ENCODE measurements at places on chromosomes 16 and 17.

- no peak for DNase-seq
Measured at GRCh38 chr17:4750606-4751005, 10.9 kb upstream of the CXCL16 start.

- DNase-seq: no peak
Measured at GRCh38 chr17:6943406-6943805, 52.4 kb upstream of the ALOX12 start.

- no peak for DNase-seq
Measured at GRCh38 chr17:924711-925475, 54.7 kb downstream of the NXN start.

DNA sequence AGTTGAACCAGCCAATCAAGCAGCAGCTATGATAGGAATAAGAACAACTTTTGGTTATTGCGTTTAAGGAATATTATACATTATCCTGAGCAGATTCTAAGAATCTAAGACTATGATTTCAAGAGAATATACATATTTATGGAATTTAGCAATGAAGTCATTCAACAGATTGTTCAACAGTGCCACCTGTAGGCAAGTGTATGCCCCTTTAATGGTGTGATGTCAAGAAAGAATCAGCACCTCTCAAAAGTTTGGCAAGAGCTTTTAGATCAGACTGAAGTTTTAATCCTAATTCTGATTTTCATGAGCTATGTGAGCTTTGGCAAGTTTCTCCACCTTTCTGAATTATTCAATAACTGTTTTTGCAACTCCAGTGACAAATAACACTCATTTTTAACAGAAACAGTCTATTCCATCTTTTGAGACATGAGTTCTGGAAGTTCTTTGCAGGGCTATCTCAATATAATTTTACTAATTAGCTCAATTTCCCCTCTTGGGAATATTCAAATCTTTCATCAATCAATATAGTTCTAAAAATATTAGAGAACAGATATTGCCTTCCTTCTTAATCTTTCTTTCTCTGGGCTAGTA is 474.3 kb upstream of the TOM1L1 start:
- DNase-seq: no peak

DNA sequence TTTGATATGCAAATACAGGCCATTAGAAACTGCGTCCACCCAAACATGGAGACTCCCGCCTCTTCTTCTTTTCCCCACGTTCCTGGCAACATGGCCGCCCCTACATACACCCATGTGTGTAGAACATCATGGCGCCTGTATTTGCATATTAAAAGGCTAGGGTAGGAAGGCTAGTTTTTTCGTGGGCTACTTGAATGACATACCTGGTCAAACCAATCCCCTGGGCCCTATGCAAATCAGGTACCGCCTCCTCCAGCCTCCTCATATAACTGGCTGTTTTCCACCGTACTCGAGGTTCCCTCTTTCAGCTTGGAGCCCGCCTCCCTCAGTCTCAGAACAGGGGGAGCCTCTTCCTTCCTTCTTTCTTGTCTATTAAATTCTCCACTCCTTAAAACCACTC is 840 bp upstream of the CD300LB start:
- no peak for DNase-seq

DNA sequence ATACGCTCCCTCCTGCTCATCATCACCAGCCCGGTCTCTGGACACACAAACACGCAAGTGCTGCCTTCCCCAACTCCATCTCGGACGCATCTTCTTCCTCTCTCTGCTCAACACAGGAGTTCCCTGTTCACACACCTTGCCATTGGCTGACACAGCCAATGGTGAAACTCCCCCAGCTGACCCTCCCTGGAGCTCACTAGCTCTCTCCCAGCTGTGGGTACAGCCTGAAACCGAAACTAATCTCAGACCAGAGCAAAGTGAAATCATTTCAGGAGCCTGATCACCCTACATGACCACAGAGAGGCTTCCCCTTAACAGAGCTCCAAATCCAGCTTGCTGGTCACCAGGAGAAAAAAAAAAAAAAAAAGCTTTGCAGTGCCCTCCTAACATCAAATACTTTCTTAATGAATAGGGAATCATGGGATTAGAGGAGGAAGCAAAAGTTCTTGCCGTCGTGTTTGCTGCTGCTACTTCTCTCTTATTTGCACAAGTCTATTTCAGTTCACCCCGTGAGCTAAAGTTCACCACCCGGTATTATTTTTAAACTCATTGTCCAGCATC is 8.3 kb downstream of the CUEDC1 start:
- DNase-seq: peak; percentile 27

- no peak for DNase-seq
Measured at GRCh38 chr16:54504372-54504771, 217.8 kb upstream of the IRX3 start.

DNA sequence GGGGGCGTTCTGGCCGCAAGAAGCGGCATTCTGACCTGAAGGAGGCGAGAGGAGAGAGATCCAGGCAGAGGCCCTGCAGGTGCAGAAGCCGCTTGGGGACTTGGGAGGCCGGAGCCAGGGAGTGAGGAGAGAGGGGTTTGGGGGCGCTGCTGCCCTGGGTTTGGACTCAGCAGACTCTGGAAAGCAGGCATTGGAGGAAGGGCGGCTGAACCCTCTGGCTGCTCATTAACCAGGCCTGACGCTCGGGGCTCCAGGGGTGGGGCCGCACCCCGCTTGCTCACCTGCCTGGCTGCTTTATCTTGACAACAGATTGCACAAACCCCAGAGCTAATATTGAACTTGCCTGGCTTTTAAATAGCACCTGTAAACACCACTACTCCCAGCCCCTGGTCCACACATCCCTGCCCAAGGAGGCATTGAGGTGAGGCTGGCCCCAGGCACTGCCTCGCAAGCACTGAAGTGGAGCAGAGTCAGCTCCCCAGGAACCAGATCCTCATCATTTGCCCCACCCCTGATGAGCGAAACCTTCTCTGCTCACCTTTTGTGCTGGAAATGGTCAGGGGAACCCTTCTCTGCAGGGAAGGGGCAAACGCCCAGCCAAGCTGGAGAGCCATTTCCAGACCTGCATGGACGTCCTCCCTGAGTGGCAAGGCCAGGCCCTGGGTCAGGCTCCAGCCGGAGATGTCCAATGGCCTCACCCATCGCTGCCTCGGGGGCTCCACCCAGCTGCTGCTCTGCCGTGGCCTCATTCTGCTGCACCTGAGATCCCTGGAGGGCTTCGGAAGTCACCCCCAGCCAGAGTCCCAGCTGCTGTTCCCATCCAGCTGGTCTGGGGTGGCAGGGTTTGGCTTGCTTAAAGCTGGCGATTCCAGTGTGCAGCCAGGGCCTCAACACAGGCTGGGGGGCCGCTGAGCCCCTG is 190.2 kb upstream of the GSE1 start:
- no peak for DNase-seq

DNA sequence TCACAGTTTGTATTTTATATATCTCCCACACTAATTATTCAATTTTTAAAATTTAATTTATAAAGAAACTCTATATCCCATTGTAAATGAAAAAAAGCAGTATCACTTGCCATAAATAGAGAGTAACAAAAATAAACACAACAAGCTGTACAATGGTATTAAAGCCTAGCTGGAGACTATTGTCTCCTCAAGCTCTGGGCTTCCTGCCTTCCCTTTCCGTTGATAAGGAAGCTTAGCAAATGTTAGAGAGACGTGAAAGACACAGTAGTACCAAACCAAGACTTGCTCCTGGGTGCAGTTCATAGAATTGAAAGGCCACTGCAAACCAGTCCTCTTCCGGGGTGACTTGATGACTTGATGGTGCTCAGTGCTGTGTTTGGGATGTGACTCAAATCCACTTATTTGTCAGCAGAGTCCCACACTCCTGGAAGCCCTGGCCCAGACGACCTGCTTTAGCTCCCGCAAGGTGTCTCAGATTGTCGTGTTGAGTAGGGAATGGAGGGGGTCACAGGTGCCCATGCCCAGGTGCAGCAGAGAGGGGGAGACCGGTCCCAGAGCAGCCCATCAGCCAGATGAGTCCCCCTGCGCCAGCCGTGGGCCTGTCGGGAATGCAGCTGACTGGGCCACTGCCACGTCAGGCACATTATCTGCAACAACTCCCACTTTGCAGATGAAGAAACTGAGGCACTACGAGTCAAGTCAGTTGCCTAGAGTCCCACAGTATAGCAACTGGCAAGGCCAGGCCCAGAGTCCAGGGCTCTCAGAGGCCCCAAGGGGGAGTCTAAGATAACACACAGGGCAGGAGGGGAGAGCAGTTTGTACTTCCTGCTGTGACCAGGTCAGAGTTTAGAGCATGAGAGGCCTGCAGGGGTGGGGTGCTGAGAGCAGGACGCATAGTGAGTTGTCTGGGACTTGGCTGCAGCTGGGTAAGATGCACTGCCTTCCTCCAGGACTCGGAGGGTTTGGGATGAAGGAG is 40.5 kb downstream of the PSME3IP1 start:
- DNase-seq: no peak

DNA sequence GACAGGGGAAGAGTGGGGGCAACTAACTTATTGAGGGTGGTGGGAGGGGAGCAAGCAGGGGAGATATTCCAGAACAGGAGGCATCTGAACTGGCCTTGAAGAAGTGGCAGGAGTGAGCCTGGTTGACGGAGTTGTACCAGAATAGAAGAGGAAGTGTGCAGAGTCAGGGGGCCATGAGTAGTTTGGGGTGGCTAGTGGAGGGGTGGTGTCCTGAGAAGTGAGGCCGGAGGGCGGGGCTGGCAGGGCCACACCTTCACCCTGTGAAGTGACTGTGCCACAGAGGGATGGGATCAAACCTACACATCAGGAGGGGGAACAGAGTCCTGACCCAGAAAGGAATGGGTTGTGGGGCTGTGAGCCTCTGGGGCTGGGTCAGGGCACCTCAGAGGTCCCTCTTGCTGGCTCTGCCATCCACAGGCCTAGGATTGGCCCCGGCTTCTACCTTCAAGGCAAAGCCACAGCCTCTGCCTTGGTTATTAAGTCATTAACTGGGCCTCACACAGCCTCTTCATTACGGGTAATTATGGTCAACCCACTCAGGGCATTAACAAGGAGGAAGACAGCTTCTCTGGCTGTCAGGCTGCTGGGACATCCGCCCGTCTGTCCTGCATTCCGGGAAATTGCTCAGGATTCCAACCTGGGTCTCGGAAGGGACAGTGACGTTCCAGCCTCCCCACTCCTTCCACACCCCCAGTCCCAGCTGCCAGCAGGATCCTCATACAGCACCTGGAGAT is 12.7 kb downstream of the SPNS2 start:
- no peak for DNase-seq

DNA sequence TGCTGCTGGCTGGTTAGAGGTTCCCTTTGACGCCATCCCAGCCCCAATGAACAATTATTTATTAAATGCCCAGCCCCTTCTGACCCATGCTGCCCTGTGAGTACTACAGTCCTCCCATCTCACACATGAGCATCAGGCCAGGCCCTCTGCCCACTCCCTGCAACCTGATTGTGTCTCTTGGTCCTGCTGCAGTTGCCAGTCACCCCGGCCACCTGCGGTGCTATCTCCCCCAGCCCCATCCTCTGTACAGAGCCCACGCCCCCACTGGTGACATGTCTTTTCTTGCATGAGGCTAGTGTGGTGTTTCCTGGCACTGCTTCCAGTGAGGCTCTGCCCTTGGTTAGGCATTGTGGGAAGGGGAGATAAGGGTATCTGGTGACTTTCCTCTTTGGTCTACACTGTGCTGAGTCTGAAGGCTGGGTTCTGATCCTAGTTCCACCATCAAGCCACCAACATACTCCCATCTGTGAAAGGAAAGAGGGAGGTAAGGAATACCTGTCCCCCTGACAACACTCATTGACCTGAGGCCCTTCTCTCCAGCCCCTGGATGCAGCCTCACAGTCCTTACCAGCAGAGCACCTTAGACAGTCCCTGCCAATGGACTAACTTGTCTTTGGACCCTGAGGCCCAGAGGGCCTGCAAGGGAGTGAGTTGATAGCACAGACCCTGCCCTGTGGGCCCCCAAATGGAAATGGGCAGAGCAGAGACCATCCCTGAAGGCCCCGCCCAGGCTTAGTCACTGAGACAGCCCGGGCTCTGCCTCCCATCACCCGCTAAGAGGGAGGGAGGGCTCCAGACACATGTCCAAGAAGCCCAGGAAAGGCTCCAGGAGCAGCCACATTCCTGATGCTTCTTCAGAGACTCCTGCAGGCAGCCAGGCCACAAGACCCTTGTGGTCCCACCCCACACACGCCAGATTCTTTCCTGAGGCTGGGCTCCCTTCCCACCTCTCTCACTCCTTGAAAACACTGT is 11.3 kb downstream of the CX3CL1 start:
- DNase-seq: no peak

- DNase-seq: no peak
Measured at GRCh38 chr16:89048090-89048725, 45.4 kb upstream of the ACSF3 start.

DNA sequence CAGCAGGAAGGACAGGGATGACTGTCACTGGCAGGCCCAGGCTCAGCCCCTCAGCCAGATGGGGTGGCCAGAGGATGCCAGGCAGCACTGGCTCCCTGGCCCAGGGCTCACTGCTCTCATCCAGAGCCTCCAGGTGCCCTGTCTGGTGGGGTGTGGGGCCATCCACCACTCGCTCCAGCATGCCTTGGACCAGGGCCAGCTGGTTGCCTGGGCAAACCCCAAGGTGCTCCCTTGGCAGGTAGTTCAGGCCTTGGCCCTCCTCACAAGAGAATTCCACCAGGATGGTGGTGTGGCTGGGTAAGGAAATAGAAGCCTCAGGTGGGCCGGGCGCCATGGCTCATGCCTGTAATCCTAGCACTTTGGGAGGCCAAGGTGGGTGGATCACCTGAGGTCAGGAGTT is 29.4 kb downstream of the LGALS9 start:
- no peak for DNase-seq

DNA sequence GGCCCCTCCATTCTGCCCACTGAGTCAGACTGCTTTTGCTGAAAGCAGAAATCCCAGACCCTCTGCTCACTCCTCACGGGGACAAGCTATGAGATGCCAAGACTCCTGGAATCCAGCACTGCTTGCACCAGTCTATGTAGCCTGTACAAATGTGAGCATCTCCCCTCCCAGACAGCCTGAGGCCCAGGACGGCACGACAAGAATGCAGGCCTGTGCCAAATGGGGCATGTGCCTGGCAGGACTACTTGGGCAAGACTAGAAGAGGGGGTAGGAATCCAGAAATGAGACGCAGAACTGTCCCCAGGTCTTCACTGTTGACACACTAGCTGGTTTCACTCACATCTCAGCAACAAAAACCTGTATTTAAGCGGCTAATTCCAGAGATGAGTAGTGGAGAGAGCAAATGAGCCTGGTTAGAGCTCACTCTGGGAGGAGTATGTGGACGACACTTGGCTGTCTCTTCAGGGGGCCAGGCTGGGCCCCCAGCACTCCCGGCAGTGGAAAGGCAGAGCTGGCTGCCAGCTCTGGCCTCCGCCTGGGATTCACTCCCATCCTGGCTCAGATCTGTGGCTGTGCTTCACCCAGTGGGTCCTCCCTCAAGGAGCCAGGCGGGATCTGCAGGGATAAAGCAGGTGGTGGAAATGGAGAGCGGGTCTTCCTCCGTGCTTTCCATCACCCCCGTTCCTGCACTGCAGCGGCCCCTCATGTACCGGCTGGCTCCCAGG is 2.9 kb upstream of the MYO1C start:
- DNase-seq: no peak

- peak; percentile 28 for DNase-seq
Measured at GRCh38 chr16:56669005-56669839, at the start of gene MT1H. TSS of gene MT1H (plus strand) at chr16:56669814. CDS start at chr16:56669885, 71 bp downstream.

GRCh38 chr17:63881935-63882601 is at the start of gene GH2:
TSS of gene GH2 (minus strand) at chr17:63881944. CDS start at chr17:63881801, 143 bp downstream.
- DNase-seq: peak; percentile 58
